T1000 (cell line): ENCODE measurements at places on chromosomes 2 and 18.

DNA sequence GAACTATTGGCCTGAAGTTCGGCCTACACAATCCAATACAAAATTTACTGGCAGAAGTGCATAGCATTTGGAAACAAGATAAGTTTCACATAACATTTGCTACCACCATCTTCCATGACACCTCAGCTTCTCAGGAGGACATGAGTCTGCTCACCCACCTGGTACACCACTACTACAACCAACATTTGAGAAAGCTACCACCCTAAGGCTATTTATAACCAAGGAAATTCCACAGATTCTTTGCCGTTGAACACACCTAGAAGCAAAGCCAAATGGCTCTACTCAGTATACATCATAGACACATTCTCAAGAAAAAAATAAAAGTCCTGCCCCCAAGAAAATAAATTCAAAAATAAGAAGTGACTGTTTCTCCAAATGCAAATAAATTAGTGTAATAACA, 145.3 kb downstream of the SPAG16 start:
- DNase-seq = no peak

DNA sequence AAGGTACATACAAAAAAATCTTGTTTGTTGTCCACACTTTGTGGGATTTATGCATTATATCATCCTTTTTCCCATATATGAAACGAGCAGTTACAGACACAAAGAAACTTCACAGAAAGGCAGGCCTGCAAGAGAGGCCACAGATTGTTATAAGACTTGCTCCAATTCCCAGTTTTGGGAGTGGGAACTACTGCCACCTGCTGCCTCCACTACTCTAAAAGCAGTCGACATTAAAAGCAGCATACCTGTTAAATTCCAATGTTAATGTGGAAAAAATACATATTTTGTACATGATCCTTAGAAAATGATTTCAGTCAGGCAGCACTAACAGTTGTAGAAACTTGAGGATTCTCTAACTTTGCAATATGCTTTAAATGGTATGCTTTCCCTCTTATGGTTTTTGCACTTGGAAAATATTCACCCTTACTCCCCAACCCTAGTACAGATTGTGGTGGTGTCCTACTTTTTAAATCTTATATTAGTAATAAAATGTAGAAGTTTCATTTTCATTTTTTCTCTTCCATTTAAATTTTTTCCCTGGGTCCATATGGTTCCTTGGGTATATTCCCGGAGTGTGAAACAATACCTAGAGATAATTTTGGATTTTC, 37.9 kb downstream of the SLC38A11 start:
- no peak for DNase-seq

DNA sequence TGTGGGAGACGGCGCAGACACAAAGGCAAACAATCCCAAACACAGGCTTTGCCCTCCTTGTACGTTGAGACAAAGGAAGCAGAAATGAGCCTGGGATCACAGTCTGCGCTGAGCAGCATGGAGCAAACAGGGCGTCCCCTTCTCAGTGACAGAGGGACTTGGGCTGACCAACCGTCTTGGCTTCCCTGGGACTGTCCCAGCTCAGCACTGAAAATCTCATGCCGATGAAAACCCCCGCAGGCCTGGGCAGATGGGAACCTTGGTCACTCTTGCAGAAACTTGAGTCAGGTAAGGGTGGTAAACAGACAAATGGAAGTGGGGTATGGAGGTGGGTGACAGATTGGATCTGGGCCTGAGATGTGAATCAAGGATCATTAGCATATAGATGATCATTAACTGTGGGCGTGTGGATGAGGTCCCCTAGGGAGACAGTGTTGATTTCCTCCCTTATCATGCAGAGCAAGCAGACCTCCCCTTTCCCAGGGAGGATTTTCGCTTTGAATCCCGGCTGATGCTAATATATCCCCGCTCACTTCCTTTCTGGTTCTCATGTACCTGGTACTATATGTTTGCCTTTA, 19.1 kb upstream of the SH3BP4 start:
- DNase-seq = no peak

DNA sequence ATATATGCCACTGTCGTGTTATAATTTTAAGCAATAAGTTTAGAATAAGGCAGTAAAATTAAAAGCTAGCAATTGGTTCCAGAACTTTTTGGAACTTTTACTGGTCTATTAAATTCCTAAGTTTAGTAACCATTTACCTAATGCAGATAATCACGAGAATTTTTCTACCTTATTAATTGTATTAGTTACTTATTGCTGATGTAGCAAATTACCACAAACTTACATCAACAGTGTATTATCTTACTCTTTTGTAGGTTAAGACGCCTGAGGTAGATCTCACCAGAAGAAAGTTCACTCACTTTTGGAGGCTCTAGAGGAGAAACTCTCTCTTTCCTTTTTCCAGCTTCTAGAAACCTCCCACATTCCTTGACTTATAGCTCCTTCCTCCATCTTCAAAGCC, 14.0 kb upstream of the UBE2E3 start:
- no peak for DNase-seq

GRCh38 chr2:52000151-52000855, 968.4 kb upstream of the NRXN1 start:
- DNase-seq = no peak

GRCh38 chr2:205079173-205079572, 533.9 kb downstream of the PARD3B start:
- DNase-seq = no peak

- no peak for DNase-seq
Observed at GRCh38 chr2:161423421-161424393, 7.6 kb downstream of the TBR1 start.

DNA sequence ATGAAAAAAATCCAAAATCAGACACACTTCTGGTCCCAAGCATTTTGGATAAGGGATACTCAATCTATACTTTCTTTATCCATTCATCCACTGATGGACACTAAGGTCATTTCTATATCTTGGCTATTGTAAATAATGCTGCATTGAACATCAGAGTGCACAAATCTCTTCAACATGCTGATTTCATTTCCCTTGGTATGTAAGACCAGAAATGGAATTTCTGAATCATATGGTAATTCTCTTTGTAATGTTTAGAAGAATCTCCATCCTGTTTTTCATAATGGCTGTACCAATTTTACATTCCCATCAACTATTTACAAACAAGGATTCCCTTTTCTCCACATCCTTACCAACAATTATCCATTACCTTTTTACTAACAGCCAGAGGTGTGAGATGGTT, 33.7 kb upstream of the MCM6 start:
- DNase-seq = no peak
